ENCODE measurements at places on chromosomes 5 and 9.

GRCh38 chr9:28073270-28073669 is 500.0 kb upstream of the C9orf72 start:
- DNase-seq, result peak; percentile 6

DNA sequence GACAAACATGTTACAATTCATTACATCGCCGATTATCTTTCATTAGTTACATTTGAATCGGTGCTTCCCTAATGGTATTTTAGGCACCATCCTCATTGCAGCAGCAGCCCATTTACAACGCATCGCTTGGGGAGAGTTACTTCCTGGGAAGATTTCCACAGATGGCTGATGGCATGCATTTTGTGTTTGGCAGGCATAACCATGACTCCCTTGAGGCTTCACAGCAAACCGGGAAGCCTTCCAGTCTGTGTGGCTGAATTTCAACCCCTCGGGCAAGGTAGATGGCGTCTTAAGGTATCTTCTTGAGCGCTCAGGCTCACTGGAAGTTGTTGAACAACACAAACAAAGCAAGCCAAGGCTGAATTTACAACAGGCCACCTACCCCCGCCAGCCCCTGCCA is 1.6 kb upstream of the DNAH5 start:
- DNase-seq, result no peak

- DNase-seq, result no peak
Measured at GRCh38 chr5:113257545-113257944, 177.2 kb downstream of the TSSK1B start.

DNA sequence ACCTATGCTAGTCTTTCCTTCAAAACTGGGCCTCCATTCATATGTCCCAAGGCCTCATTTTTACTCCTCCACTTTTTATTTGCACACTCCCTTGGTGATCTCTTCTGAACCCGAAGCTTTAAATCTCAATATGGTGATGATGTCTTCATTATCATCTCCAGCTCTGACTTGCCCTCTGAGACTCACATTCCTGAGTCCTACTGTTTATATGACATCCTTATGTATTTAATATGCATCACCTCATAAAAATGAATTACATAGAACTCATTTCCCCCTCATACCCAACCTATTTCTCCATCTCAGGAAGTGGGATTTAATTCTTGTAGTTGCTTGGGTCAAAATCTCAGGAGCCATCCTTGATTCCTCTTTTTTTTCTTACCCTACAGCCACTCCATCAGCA is 473.0 kb downstream of the EBF1 start:
- DNase-seq, result no peak

DNA sequence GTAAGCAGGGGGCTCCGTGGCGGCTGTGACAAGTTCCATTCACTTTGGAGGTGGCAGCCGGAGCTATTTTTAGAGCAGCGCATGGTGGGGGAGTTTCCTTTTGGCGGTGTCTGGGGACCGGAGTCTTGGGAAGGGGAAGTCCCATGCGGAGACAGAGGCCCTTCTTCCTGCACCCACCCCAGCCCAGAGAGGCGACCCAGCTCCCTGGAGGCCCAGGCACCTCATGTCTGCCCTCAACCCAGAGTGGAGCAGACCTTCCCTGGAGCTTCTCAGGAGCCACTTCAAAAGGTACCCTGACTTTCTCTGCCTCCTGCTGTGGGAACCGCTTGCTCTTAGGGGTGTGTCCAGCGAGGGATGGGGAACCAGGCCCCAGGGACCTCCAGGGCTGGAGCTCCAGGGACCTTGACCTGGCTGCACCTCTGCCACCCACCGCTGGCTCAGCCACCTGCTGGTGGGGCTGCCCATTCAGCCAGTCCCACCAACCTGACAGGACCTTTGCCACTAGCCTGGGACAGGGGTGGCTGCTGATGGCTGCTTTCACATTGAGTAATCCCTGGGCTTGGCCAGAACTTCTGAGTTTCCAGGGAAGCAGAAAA is 34.1 kb downstream of the NEK6 start:
- peak; percentile 67 for DNase-seq

DNA sequence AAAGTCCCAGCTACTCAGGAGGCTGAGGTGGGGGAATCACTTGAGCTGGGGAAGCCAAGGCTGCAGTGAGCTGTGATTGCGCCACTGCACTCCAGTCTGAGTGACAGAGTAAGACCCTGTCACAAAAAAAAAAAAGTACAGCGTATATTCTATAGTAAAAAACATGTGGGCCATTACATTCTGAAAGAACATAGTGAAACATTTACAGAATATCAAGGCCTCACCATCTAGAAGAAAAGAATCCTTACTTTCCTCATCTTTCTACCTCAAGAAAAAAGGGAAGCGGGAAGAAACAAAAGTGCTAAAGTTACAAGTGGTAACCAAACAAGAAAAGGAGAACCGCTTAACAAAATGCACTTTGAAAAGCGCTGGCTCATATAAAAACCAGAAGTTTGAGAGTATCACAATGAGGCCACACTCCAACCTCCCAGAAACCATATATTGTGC is 5.7 kb upstream of the SYK start:
- no peak for DNase-seq

DNA sequence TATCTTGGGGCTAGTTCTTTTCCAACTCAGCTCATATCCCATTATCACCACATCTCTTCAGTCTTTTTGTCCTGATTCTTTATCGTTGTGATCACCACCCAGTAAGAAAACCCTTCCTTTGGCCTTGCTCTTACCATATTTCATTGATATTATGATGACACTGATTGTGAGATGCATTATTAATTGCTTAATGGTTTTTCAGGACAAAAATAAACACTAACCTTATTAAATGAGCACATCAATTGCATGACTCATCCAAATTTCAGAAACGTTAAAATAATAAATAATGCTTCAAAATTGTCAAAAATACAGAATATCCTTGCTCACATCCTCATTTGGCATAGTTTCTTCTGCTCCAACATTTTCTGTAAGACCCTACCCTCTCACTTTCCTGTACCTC is 270.7 kb downstream of the PDE4D start:
- DNase-seq, result no peak

- DNase-seq, result no peak
Measured at GRCh38 chr5:85545129-85545528, 1072.6 kb upstream of the COX7C start.

DNA sequence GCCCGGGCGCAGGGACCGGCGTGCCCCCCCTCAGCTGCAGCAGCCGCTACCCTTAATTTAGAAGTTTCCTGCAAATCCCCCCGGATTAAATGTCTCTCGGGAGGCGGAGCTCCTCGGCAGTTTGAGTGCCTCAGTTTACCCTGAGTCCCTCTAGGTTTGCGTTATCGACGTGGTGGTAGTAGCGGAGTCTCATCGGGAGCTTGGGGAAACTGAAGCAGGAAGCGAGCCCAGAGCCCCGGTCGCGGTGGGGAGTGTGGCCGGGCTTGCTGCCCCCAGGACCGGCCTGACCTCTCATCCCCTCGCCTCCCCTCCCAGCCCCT is 529 bp upstream of the TPM2 start:
- no peak for DNase-seq

- no peak for DNase-seq
Measured at GRCh38 chr9:112503170-112503569, 16.5 kb downstream of the KIAA1958 start.

- DNase-seq, result no peak
Measured at GRCh38 chr5:173582216-173583111, 34.0 kb downstream of the BOD1 start.

- DNase-seq, result no peak
Measured at GRCh38 chr9:93823245-93824072, 131.7 kb downstream of the BARX1 start.

DNA sequence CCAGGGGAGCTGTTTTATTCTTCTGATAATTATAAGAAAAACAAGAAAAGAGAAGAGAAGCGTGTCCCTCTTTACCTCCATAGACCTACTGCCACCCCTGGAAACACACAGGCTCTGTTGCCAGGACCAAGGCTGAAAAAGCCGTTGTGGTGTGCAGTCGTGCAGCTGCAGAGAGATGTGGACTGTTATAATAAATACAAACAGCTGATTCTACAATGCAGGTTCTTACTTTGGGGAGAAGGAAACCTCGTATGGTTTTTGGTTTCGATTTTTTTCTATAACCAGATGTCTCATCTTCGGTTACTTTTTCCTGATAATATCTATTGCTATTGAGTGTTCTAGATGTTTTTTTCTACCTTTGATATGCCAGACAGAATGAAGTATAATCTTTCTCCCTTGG is 28.1 kb downstream of the FYB1 start:
- DNase-seq, result peak; percentile 77

- no peak for DNase-seq
Measured at GRCh38 chr5:74539986-74540385, 100.5 kb downstream of the ENC1 start.

GRCh38 chr9:34555002-34555348 is 32.2 kb upstream of the ENHO start:
- DNase-seq, result no peak

DNA sequence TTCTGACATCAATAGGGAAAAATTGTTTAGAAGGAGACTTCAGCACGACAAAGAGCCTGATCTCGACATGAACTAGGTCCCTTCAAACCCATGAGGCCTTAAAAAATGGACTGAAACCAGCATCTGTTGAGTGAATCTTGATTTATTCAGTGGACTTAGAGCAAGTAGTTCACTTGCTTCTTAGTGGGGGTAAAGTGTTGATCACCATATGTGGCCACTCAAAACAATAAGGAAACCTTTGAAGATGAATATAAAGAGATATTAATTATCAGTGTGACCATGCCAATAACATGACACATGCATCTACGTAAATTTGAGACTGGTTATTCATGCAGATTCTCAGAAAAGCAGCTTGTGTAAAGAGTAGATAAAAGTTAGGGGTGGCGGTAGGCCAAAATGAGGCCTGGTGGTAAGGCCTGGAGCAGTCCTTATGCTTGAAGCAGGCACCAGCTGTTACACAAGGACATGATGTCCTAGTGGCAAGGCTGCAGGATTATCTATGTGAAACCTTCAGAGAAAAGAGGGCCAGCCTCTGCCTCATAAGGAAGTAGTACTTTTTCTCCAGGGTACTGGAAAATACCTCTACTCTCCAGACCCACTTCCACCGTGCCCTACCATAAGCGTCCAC is 61.3 kb downstream of the S1PR3 start:
- DNase-seq, result no peak

GRCh38 chr5:114418176-114419066 is 56.6 kb downstream of the KCNN2 start:
- DNase-seq, result no peak

GRCh38 chr5:87408204-87408603 is 4.5 kb downstream of the CCNH start:
- DNase-seq, result no peak

DNA sequence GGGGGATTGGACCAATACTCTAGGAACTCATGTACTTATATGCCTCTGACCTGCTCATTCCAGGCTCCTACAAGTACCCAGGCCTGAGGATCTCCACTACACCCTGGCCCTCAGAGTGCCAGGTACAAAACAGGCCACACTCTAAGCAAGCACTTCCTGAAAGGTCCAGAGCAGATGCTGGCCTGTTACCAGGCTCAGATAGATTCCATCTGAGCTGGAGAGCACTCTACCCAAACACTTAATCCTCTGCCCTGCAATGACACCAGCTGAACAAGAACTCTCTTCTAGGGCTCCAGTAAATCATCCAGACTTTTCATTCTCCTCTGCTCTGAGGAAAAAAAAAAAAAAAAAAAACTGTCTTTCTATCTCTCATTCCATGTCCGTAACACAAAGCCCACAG is 2.9 kb downstream of the P4HA2 start:
- DNase-seq, result no peak

DNA sequence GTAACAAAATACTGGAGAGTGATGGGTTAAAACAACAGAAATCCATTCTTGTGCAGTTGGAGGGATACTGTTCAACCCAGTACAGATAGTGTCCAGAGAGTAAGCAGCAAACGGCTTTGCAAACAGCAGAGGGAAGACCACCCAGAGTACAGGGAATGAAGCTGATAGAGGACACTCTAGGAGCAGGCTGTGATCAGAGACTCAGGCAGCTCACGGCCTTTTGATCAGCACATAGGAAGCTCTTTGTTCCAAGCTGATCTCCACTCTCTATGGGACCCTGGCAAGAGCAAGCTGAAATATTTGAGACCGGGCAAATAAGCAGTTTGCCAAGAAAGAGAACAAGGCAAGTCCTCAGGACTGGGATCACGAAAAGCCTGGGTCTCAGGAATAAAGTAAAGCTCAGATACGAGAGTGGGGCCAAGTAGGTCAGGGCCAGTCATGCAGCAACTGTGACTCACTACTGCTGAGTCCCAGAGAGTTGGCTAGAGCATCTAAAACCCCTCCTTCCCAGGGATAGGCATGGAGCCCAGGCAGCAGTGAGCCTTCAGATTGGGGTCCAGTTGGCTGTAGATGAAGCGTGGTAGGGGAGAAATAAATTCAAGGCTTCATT is 52.4 kb downstream of the MELK start:
- no peak for DNase-seq

GRCh38 chr5:160221082-160221481 is 8.2 kb upstream of the FABP6 start:
- no peak for DNase-seq

DNA sequence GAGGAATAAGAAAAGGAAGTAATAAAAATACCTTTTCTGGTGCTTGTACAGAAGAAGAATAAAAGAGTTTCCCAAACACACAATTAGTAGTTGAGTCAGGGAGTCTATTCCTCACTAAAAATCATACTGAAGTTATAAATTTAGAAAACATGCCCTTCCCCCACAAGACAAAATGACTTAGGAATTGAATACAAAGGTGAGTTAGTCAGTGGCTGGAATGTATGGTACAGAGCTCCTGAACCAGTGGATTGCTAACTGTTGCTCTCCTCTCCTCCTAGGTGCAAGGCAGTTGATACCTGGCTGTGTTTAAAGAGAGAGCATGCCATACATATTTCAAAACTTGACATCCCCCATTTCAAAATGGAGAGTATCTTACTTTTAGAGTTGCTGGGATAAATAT is 1.9 kb downstream of the GDA start:
- no peak for DNase-seq

GRCh38 chr9:116042321-116042720 is 111.3 kb upstream of the PAPPA start:
- no peak for DNase-seq

DNA sequence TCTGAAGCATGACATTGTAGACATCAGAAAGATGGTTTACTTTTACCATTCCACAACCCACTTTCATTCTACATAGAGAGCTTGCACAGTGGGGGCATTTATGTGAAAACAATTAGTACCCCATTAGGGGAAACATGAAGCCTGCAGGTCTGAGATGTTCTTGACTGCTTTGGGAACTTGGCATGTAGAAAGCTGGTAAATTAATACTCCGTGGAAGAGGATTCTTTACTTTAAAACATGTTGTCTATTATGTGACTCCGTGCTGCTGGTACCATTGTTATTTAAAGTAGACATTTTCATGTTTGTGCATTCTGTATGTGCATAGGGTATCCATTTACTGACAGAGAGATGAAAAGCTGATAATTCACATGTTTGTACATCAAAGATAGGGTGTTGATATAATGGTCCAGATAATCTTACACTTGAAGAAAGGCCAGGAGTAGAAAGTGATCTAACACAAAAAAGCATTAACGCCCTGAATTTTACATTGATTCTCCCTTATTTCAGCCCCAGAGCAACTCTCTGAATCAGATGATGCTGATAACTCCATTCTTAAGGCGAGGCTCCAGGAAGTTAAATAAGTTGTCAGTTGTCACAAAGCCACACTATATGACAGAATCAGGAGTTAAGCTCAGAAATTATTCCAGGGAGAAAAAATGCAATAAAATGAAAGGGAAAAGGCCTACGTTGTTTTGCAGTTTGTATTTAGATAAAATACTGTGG is 50.1 kb upstream of the CD180 start:
- DNase-seq, result no peak

All from activated CD4-positive, alpha-beta T cell treated with anti-CD3 and anti-CD28 coated beads, Interleukin-2, amount 50 U/mL, for 16 hours (primary cell).